Neural progenitor cell (in vitro differentiated cells): ENCODE measurements at places on chromosomes 5 and 9. TPM values are rescaled to one million over a fixed set of nuclear protein-coding genes. Genes with fewer than 3 reads are reported as not detected.
A peak's percentile ranks its signal among the peaks of the same experiment; 100 is the strongest.

CTNND2 gene
- 13.9 and 14.2 TPM in 2 replicates for total RNA-seq

CCL27 gene
- total RNA-seq: 0.37 and 0.67 TPM in 2 replicates

C5orf52 gene
- not detected in 2 replicates for total RNA-seq

PCDHGA11 gene
- 9.5 and 13.3 TPM in 2 replicates for total RNA-seq

DMRT3 gene
- total RNA-seq: 0.41 and 0.90 TPM in 2 replicates

SELENOP gene
- total RNA-seq: 1.4 and 2.0 TPM in 2 replicates

OR1J2 gene
- total RNA-seq: not detected in 2 replicates

FOXD4L6 gene
- total RNA-seq: not detected in 2 replicates

DNA sequence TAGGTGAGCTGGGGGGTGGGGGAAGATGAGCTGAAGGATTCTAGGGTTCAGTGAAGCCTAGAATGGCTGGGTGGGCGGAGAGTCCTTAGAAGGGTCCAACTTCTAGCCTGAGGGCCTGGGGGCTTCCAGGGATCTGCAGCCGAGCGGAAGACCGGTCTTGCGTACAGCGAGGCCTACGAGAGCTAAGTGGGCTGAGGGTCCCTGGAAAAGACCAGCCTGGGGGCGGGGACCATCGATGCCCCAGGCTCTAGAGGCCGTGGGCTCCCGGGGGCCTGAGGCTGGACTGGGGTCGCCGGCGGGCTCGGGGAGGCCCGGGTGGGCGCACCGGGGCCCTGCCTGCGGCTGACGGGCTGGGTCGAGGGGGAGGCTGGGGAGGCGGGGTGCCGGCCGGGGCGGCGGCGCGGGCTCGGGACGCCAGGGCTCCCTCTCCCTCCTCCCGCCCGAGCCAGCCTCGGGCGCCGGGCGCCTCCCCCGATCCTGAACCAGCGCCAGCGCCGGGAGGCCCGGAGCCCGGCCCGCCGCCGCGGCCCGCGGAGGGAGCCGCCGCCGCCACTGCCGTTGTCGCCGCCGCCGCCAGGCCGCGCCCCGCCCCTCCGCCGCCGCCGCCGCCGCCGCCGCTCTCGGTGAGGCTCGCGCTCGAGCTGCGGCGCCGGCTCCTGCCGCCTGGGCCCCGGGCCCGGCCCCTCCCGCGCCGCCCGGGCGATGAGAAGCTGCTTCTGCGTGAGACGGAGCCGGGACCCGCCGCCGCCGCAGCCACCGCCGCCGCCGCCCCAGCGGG lies at the start of gene MVB12B:
Gene MVB12B (plus strand): TSS at position 602 of the 778 bp plus-strand sequence. CDS start 101 bp downstream, at position 703.
- H3K27ac ChIP-seq: peak within 1 kb of the TSS; percentile 68
- H3K4me1 ChIP-seq: peaks cover 28% of the 10 kb centered on the region
- peak; percentile 86 for DNase-seq
- peaks cover 5% of the 10 kb centered on the region for H3K36me3 ChIP-seq
- no peaks in the 10 kb centered on the region for H3K27me3 ChIP-seq

- no peak overlapping the region for H3K4me3 ChIP-seq
- no peaks in the 10 kb centered on the region for H3K4me1 ChIP-seq
- no peak for DNase-seq
- H3K27me3 ChIP-seq: no peaks in the 10 kb centered on the region
- no peak overlapping the region for H3K27ac ChIP-seq
Measured at GRCh38 chr9:69130456-69131441, 43.3 kb upstream of the TJP2 start.

DNA sequence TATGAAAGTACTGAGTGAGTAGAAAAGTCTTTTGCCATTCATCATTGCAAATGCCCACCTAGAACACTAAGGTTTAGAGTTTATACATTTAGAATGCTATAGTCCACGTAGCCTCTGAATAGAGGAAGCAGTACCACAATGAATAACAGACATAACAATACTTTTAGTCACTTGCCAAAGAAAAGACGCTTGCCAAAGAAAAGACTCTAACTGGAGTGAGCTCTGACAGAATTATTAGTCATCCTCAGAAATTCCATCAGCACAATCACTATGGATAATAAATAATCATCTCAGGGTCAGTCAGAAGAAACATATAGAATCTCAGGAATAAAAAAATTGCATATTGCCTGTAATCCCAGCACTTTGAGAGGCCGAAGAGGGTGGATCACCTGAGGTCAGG lies 168.5 kb upstream of the TARS1 start:
- no peaks in the 10 kb centered on the region for H3K27me3 ChIP-seq
- peaks cover 21% of the 10 kb centered on the region for H3K4me1 ChIP-seq
- no peak overlapping the region for H3K27ac ChIP-seq
- no peaks in the 10 kb centered on the region for H3K36me3 ChIP-seq
- H3K4me3 ChIP-seq: no peak overlapping the region

DNA sequence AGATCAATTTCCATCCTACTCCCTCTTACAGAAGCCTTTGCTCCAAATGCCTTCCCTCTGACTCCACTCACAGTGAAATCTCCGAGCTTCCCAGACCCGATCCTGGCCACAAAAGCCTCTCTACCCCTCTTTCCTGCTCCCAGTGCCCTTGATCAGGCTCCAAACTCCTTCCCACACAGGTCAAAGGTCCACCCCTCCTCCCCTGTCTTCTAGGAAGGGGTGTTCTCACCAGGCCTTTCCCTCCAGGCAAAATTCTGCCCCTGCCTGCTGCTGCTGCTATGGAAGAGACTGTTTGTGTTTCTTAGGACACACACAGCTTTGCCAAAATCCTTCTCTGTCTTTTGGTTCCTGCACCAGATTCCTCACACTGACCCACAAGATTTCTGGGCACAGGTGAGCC lies 85.8 kb upstream of the ALDH1A1 start:
- no peaks in the 10 kb centered on the region for H3K27me3 ChIP-seq
- DNase-seq: no peak
- H3K27ac ChIP-seq: no peak overlapping the region
- H3K4me1 ChIP-seq: no peaks in the 10 kb centered on the region
- no peaks in the 10 kb centered on the region for H3K36me3 ChIP-seq
- no peak overlapping the region for H3K4me3 ChIP-seq

DNA sequence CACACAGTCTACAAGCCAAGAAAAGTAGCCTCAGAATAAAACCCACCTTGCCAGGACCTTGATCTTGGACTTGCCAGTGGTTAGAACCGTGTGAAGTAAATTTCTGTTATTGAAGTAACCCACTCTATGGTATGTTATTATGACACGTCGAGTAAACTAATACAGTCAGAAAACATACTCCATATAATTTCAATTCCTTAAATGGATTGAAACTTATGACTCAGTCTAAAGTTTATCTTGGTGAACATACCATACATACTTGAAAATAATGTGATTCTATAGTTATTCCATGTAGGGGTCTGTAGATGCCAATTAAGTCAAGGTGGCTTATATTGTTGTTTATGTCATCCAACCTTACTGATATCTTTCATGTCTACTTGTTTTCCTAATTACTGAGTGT lies 950.7 kb downstream of the TLE4 start:
- no peaks in the 10 kb centered on the region for H3K36me3 ChIP-seq
- no peak overlapping the region for H3K27ac ChIP-seq
- H3K4me1 ChIP-seq: no peaks in the 10 kb centered on the region
- no peak overlapping the region for H3K4me3 ChIP-seq

DNA sequence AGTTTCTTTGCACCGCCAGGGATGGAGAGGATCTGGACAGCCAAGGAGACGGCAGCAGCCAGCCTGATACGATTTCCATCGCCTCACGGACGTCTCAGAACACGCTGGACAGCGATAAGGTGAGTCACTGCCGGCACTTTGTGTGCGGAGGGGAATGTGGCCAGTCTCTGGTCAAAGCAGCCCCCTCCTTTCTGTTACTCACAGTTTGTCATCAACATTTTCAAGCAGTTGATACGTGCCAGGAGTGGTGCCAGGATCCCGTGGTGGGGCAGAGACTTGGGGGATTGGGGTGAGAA lies 175.1 kb upstream of the OTULINL start:
- H3K4me3 ChIP-seq: no peak overlapping the region
- no peaks in the 10 kb centered on the region for H3K27me3 ChIP-seq
- no peak for DNase-seq
- no peak overlapping the region for H3K27ac ChIP-seq

DNA sequence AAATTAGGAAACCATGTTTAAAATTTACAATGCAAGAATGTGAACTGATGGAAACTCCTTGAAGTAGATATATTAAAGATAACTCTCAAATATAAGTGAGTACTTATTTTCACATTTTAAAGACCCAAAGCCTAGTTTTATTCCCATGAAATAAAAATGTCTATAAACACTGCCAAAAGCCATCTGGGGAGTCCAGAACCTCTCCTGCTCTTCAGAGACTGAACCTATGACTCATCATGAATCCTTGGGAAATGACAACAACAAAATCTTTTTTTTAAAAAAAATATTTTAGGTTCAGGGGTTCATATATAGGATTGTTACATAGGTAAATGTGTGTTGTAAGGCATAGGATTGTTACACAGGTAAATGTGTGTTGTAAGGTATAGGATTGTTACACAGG lies 33.8 kb upstream of the FYB1 start:
- H3K27me3 ChIP-seq: no peaks in the 10 kb centered on the region
- no peaks in the 10 kb centered on the region for H3K36me3 ChIP-seq
- H3K4me3 ChIP-seq: no peak overlapping the region
- H3K27ac ChIP-seq: no peak overlapping the region
- no peak for DNase-seq

GRCh38 chr9:120066315-120066714 lies 513.7 kb downstream of the CDK5RAP2 start:
- H3K27me3 ChIP-seq: no peaks in the 10 kb centered on the region
- H3K4me3 ChIP-seq: no peak overlapping the region
- H3K36me3 ChIP-seq: no peaks in the 10 kb centered on the region
- no peaks in the 10 kb centered on the region for H3K4me1 ChIP-seq
- no peak overlapping the region for H3K27ac ChIP-seq
- no peak for DNase-seq

DNA sequence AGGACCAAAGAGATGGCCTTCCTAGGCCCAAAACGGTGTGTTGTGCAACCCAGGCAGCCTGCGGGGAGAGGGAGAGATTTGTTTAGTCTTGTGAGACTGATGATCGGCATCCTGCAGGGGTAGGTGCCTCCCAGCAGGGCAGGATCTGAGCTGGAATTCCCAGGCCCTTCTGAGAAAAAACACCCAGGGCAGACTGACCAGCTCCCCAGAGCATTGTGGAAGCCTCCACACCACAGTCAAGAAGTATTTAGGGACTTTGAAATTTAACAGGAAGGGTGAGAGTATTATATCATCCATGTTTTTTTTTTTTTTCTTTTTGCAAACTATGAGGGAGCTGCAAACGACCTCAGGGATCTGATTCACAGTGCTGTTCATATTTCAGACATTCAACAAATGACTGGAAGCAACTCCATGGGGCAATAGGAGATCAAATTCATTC lies 104.5 kb upstream of the LHFPL2 start:
- DNase-seq: no peak
- no peak overlapping the region for H3K4me3 ChIP-seq
- H3K4me1 ChIP-seq: no peaks in the 10 kb centered on the region
- no peaks in the 10 kb centered on the region for H3K36me3 ChIP-seq
- no peaks in the 10 kb centered on the region for H3K27me3 ChIP-seq

DNA sequence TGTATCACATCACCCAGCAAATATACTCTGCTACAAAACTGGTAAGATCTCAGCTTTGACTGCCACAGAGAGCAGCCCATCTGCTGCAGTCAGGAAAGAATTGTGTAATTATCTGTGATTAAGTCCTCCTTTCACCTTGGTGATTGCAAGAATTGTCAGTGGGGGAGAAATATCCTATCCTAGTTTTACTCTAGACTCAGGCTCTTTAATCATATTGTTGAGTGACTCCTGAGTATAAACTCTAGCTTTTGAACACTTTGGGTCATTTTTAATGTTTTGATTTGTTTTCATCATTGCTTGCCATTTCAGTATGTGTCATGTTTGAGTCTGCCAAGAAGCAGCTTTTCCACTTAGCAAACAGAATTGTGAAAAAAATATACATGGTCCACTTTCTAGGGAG lies 32.1 kb downstream of the VCAN start:
- H3K36me3 ChIP-seq: peaks cover 5% of the 10 kb centered on the region
- H3K4me3 ChIP-seq: no peak overlapping the region
- H3K4me1 ChIP-seq: peaks cover 28% of the 10 kb centered on the region
- no peak for DNase-seq
- H3K27ac ChIP-seq: no peak overlapping the region
- no peaks in the 10 kb centered on the region for H3K27me3 ChIP-seq

DNA sequence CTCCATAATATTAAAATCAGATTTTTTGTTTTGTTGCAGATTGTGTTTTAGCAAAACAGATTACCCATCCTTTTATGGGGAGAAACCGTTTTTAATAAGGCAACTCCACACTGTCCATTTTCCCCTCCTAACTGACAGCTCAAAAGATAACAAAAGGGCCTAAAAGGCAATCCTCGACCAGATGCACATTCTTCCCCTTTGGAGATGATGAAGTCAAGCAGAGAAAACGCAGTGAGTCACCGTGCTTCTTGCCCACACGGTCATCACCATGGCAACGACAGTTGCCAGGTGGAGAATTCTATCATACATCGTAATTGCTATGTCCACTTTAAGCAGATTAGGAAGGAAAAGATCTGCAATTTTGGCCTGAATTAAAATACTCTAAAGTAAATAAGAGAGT lies 96.4 kb downstream of the DIRAS2 start:
- peak; percentile 93 for DNase-seq
- no peaks in the 10 kb centered on the region for H3K36me3 ChIP-seq
- no peak overlapping the region for H3K27ac ChIP-seq
- no peak overlapping the region for H3K4me3 ChIP-seq

- no peak overlapping the region for H3K27ac ChIP-seq
- H3K4me1 ChIP-seq: peaks cover 11% of the 10 kb centered on the region
- H3K27me3 ChIP-seq: no peaks in the 10 kb centered on the region
Measured at GRCh38 chr9:131361202-131361833, 32.6 kb upstream of the PRRC2B start.

DNA sequence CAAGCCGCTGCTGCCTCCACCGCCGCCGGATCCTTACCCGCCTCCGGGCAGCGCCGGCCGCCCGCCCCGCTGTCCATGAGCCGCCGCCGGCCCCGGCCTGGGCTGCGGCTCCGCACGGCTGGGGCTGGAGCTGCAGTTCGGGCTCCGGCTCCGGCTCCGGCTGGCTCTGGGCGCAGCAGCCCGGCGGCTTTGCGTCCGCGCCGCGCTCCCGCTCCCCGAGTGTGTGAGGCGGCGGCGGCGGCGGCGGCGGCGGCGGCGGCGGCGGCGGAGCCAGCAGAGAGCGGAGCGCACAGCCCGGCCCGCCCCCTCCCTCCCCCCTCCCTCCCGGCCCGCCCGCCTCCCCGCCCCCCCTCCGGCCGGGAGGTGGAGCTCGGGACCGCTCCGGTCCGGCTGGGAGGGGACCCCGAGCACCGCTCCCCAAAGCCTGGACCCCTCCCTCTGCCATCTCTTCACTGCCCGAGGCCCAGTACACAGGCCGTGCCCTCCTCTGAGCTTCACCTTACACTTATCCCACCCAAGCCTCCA lies at the start of gene PCDH1:
Gene PCDH1 (minus strand): TSS at position 225 of the 525 bp plus-strand sequence. CDS start 148 bp downstream, at position 77.
- peak within 1 kb of the TSS; percentile 97 for H3K4me3 ChIP-seq
- H3K27ac ChIP-seq: peak within 1 kb of the TSS; percentile 78
- H3K27me3 ChIP-seq: peaks cover 5% of the 10 kb centered on the region
- peaks cover 62% of the 10 kb centered on the region for H3K4me1 ChIP-seq

GRCh38 chr5:142770650-142771609 lies 753 bp downstream of the ARHGAP26 start:
- peak; percentile 81 for DNase-seq
- peaks cover 10% of the 10 kb centered on the region for H3K4me1 ChIP-seq
- peaks cover 37% of the 10 kb centered on the region for H3K27me3 ChIP-seq
